ENCODE measurements at places on chromosomes 13 and 19.

DNA sequence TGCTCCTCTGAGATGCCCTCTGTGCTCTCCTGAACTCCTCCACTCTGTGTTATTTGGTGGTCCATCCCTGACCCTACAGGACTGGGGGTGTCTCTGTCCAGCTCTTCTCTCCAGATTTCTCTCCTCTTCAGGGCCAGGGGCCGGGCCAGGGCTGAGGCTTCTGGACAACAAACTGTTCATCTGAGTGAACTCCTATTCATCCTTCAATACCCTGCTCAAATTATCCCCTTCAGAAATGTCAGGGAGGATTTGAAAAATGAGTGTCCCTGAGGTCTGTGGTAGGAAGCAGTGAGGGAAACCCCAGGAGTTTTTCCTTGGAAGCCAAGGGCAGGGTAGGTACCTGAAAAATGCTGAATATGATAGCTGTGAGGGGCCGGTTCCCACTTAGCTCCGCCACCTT, 7.6 kb downstream of the PDE4C start:
- no peak for DNase-seq

- DNase-seq = no peak
Observed at GRCh38 chr13:63367522-63368198, 1952.0 kb upstream of the PCDH20 start.

DNA sequence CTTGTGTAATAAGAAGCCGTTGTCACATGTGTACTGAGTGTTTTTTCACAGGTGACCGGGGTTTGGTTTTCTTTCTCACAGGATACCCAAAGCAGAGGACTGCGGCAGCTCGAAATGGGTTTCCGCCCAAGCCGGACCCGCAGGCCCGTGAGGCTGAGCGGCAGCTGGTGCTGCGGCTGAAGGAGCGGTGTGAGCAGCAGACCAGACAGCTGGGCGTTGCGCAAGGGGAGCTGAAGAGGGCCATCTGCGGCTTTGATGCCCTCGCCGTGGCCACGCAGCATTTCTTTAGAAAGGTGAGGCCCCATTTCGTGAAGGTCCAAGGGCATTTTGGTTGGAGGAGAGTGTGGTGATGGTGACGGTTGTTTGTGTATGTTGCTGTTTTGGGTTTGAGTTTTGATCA, 236.3 kb downstream of the SLC7A1 start:
- DNase-seq = no peak

- no peak for DNase-seq
Observed at GRCh38 chr13:40344270-40345148, 321.9 kb downstream of the FOXO1 start.

- DNase-seq = no peak
Observed at GRCh38 chr13:51818276-51818675, 14.3 kb upstream of the DHRS12 start.

- DNase-seq = no peak
Observed at GRCh38 chr19:48573163-48573505, 21.2 kb downstream of the SULT2B1 start.

DNA sequence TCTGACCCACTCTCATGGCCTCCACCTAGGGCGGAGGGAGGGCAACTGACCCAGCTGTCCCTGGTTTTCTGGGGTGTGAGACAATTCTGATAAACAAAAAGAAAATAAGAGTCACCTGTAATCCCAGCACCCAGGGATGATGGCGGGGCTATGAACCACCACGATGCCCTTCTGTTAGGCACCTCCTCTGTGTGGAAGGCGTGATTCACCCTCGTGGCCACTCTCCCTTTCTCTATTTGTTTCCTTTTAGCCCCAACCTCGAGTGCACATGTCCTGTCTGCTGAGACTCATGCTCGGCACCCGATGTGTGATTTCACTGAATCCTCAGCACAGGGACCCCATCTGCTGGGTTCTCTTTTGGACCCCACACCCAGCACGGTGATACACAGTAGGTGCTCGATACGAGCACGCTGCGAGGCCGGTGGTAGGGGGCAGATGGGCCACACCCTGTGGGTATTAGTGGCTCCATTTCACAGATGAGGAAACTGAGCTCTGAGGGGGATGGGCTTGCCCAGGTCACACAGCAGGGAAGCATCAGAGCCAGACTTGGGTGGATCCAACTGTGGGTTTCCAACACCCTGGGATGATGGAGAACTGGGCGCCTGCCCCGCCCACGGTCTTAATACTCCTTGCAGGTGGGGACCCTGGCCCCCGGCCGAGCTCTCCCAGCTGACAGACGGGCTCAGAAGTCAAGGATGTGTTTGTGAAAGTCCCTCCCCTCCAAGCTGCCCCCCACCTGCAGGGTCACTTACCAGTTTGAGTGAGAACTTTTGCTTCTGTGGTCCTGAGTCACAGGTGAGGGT, 24.9 kb downstream of the VRK3 start:
- no peak for DNase-seq

Measured in immature natural killer cell (primary cell).